ENCODE measurements at places on chromosomes 7 and 10. TPM values are rescaled to one million over a fixed set of nuclear protein-coding genes. Genes with fewer than 3 reads are reported as not detected.

Gene ADAM12
- 0.26 TPM for total RNA-seq

Gene KCNH2
- 19.3 TPM for total RNA-seq

Gene ACTL6B
- not detected for total RNA-seq

Gene ASB4
- total RNA-seq: 0.08 TPM

Gene PDE6C
- not detected for total RNA-seq

Gene TMEM130
- total RNA-seq: not detected

Gene LIPF
- not detected for total RNA-seq

Gene TRIL
- 9.5 TPM for total RNA-seq

Gene TAS2R41
- total RNA-seq: not detected

Gene THSD7A
- 0.10 TPM for total RNA-seq

Gene ACBD7
- total RNA-seq: 8.9 TPM

Gene EPC1
- 22.5 TPM for total RNA-seq

Gene ELAPOR2
- 16.7 TPM for total RNA-seq

Gene SH3PXD2A
- total RNA-seq: 5.5 TPM

Gene AGR3
- not detected for total RNA-seq

Gene GPR15LG
- not detected for total RNA-seq

Gene RTKN2
- 11.7 TPM for total RNA-seq

Gene GSDME
- total RNA-seq: 24.4 TPM

Gene GLI3
- total RNA-seq: 8.9 TPM

Gene WDR86
- total RNA-seq: 1.0 TPM

Gene MALSU1
- 86.7 TPM for total RNA-seq

Gene TBX20
- total RNA-seq: 2.0 TPM

Measured in SJCRH30 (cell line).